Pulmonary artery endothelial cell (primary cell): ENCODE measurements at places on chromosomes 13 and 19. TPM values are rescaled to one million over a fixed set of nuclear protein-coding genes. Genes with fewer than 3 reads are reported as not detected.

GRCh38 chr19:2171349-2172145 lies 7.8 kb downstream of the DOT1L start:
- DNase-seq, result no peak

- no peak for DNase-seq
These were observed 4.9 kb downstream of the NAPA start for GRCh38 chr19:47509973-47510372.

DNA sequence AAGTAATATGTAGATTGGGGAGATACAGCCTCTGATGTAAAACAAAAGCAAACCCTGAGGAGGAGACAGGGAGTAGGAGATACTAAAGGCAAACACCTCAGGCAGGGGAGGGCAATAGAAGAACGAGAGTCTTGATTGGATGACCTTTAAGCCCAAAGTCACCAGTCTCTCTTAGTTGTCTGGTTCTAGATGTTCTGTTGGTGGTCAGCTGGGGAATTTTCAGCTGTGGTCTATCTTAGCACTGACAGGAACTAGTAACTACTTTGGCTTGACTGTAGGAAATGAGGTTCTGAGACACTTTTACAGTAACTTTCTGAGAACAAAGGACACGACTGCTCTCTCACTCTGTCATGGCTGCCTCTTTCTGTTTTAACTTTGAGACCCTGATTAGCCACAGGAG lies 290.7 kb upstream of the MIR17HG start:
- no peak for DNase-seq

CGB8 gene
- not detected in 2 replicates for total RNA-seq
